ENCODE measurements at places on chromosomes 5 and 9.

DNA sequence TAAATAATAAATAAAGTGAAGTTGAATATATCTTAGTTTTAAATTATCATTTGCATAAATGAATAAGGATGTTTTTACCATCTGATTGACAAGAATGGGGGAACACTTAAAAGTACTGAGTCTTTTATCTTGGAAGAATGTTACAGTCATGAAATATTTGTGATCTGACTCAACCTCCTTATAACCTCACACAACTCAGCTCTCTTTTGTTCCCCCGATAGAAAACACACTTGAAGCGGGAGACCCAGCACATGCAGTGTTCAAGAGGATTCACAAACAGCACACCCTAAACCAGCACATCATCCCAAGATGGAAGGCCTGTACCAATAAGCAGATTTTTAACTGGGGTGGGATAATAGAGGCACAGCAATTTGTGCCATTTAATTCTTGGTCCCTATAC lies 15.5 kb downstream of the BAAT start:
- DNase-seq: no peak

- DNase-seq: no peak
These were observed 15.6 kb upstream of the PTBP3 start for GRCh38 chr9:112349008-112349333.

DNA sequence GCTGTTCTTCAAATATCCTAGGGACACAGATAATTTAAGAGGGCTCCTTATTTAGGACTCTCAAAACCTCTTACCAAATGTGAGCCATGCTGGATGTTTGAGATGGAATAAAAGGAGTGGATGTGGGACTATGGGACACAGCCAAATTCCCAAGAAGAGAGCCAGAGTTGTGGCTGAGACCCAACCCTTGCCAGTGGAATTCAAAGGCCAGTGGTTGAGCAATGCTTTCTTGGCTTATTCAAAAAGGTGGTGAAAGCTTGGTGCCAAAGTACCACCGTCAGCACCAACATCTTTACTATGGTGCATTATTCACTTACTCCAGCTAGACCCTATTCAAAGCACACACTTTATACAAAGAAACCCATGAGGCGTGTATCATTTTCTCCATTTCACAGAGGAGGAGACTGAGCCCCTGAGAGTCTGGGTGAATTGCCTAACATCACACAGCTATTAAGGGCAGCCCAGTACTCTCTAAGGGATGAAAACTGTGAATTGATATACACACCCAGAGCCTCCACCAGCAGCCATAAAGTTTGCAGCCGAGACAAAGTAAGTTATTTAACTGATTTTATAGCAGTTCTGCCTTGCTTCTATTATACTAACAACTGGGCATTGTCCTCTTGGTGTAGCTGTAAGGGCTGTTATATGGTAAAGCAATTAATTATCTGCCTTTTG lies 391.7 kb downstream of the ACTL7B start:
- DNase-seq: no peak

DNA sequence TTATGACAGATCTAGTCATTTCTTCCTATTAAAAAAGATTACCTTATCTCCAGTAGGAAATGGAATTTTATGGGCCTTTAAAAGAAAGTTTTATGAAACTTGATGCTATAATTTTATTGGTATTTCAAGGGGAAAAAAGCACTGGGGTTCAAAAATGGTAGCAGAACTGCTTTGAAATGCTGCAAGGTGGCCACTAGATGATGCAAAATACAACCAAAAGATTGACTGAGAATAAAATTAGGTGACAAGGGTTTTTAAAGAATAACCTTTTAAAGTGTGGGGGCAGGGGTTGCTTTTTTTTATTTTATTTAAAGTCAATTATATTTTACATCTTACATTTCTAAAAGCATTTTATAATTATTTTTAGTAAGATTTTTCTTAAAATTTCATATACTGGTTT lies 61.7 kb downstream of the KLF9 start:
- DNase-seq: no peak

DNA sequence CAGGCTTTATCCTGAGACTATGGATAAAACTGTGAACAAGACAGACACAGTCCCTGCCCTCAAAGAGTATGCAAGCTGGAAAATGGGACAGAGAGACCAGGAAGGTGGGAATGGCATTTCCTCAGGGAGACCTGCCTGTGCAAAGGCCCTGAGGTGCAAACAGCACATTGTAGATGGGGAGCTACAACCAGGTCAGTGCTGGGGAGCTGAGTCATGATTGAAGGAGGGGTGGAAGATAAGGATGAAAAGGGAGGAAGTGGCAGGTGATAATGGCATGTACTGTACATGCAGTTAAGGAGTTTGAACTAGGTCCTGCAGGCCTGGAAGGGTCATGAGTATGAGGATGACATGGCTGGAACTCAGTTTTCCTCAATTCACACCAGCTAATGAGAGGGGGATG lies 75.5 kb upstream of the BOD1 start:
- no peak for DNase-seq

DNA sequence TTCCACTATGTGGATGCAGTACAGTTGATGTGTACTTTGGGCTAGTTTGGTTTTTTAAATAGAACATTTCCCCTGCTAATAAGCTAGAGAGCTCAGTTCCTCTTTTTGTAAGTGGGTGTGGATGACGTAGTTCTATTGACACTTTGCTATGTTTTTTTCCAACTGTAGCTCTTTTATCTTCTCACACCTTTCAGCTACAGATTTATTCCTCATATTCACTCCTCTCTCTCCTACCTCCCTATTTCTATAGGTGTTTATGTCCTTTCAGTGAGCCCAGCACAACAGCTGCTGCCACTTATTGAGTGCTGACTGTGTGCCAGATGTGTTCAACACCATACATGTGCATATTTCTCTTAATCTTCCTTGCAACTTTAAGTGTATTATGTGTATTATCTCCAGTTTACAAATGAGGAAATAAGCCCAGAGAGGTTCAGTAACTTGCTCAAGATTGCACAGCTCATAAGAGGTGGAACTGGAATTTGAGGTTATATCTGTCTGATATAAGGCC lies 215.7 kb downstream of the SEMA6A start:
- DNase-seq: no peak

GRCh38 chr5:148514344-148514743 lies 130.6 kb downstream of the FBXO38 start:
- DNase-seq: no peak

Data from RWPE1 (cell line).